ENCODE measurements at places on chromosomes 7 and 10.

- DNase-seq: no peak
Measured at GRCh38 chr10:73889014-73889413, 14.7 kb upstream of the CAMK2G start.

DNA sequence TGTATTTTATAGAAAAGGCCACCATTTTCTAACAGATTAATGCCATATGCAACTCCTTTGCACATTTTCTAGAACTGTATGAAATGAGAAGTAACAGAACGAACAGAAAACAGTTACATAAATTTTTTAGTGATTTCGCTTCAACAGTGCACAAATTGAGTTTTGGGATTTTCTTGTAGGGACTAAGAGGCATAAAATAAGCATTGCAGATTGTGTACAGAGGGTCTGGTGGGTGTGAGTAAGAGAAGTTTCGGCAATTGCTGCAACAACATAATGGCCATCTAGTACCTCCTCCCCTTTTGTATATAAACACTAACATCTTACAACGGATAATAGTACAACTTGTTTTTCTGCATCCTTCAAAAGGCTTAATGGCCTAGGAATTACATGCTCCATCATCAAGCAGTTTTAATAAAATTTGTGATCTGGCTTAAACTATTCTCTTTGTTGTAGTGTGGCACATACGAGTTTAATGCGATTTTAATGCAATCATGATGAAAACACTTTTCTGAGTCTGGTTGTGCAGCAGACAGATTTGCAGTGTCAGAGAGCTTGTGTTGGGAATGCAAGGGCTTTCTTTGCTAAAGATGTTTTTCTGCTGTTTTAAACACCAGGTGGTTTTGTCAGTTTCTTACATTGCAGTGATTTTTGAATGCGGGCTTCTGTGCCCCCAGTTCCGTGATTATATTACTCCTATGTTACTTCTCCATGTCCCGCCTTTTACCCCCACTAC lies 2.9 kb downstream of the GLCCI1 start:
- no peak for DNase-seq

DNA sequence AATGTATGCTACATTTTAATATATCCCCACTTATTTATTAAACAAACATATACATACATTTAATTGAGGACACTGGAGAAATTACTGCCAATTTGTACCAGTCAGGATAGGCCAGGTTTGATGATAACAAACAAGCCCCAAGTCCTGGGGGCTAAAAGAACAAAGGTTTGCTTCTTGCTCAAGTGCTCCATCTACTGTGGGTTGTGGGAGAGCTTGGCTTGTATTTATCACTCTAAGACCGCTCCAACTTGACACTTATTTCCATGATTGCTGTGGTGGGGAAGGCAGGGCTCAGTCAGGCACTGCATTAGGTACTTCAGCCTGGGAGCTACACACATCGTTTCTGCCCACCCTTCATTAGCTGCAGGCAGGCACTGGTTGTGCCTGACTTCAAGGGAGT lies 136.6 kb upstream of the ZNF32 start:
- peak; percentile 44 for DNase-seq

- no peak for DNase-seq
Measured at GRCh38 chr7:142188154-142188553, 69.7 kb downstream of the PRSS58 start.

GRCh38 chr10:21527598-21528235 lies 2.2 kb upstream of the SKIDA1 start:
- no peak for DNase-seq

- peak; percentile 22 for DNase-seq
Measured at GRCh38 chr7:78020136-78020873, 221.7 kb downstream of the PHTF2 start.

GRCh38 chr7:134343796-134344195 lies 27.1 kb upstream of the SLC35B4 start:
- no peak for DNase-seq

GRCh38 chr7:157990881-157991250 lies 596.8 kb downstream of the PTPRN2 start:
- DNase-seq: no peak

DNA sequence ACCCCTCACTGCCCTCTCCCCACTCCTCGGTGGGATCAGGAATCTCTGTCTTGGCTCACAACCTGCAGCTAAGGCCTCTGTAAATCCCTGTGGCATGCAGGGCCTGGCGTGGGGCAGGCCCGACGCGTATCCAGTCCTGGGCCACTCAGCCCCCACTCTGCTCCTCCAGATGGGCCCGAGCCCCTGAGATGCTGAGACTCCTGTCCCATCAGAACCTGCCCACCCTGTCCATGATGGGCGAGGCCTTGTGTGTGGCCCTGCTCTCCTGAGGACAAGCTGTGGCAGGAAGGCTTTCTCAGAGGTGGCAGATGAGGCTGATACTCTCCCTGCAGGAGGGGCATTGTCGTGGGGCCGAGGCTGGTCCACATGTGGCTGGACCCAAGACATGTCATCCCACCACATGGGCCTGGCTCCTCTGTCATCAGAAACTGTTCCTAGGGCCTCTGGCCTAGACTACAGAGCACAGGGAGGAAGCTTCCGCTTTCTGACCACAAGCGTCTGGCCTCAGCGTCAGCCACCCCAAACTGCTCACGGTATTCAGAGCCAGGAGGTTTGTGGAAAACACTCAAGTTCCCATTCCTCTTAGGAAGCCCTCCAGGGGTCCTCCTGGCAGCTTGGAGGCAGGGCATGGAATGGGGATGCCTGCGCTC lies 6.0 kb downstream of the ALOX5 start:
- no peak for DNase-seq

- no peak for DNase-seq
Measured at GRCh38 chr10:15200626-15201025, 32.1 kb upstream of the NMT2 start.

Data from thymus (tissue), 14 donors.